ENCODE measurements at places on chromosomes 4 and X.

GRCh38 chr4:46933686-46934085 lies 24.6 kb upstream of the COX7B2 start:
- H3K27ac ChIP-seq, result no peak overlapping the region
- no peaks in the 10 kb centered on the region for H3K27me3 ChIP-seq
- no peaks in the 10 kb centered on the region for H3K36me3 ChIP-seq
- DNase-seq, result no peak
- H3K4me1 ChIP-seq, result no peaks in the 10 kb centered on the region

- no peaks in the 10 kb centered on the region for H3K4me1 ChIP-seq
- DNase-seq, result peak; percentile 11
- H3K27ac ChIP-seq, result no peak overlapping the region
- no peak overlapping the region for H3K4me3 ChIP-seq
- no peaks in the 10 kb centered on the region for H3K27me3 ChIP-seq
- no peaks in the 10 kb centered on the region for H3K36me3 ChIP-seq
Observed at GRCh38 chr4:165926307-165926706, 53.3 kb downstream of the TLL1 start.

- H3K4me3 ChIP-seq, result no peak overlapping the region
- H3K4me1 ChIP-seq, result no peaks in the 10 kb centered on the region
Observed at GRCh38 chrX:47530049-47530448, 31.0 kb upstream of the ARAF start.

GRCh38 chrX:129958083-129958465 lies 24.4 kb upstream of the BCORL1 start:
- H3K27ac ChIP-seq, result no peak overlapping the region
- no peaks in the 10 kb centered on the region for H3K4me1 ChIP-seq
- no peak for DNase-seq
- no peaks in the 10 kb centered on the region for H3K36me3 ChIP-seq

- no peaks in the 10 kb centered on the region for H3K4me1 ChIP-seq
- H3K27ac ChIP-seq, result no peak overlapping the region
Observed at GRCh38 chr4:61478340-61478739, 278.2 kb downstream of the ADGRL3 start.

DNA sequence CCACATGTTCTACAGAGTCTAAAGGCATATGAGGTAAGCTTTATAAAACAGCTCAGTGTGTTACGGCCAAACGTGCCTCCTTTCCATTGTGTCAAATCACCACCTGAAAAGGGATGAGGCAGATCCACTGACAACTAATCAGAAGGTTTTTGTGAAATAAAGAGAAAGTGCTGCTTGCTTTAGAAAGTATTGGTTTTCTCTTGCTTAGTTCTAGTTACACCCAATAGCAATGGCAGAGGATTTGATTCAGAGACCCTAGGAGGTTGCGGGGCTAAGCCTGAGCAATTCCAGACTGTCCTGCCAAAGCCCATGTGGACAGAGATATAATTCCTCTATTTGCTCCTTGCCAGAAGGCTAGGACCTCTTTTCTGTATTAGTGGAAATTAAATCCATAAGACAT lies 125.5 kb downstream of the SPRY1 start:
- H3K27me3 ChIP-seq, result no peaks in the 10 kb centered on the region
- DNase-seq, result no peak
- H3K4me1 ChIP-seq, result no peaks in the 10 kb centered on the region
- H3K27ac ChIP-seq, result no peak overlapping the region
- no peak overlapping the region for H3K4me3 ChIP-seq

- no peak overlapping the region for H3K27ac ChIP-seq
- H3K4me3 ChIP-seq, result no peak overlapping the region
- H3K27me3 ChIP-seq, result no peaks in the 10 kb centered on the region
- no peaks in the 10 kb centered on the region for H3K4me1 ChIP-seq
- DNase-seq, result no peak
Observed at GRCh38 chrX:19836337-19836736, 51.1 kb downstream of the SH3KBP1 start.

GRCh38 chr4:24677909-24678308 lies 93.6 kb upstream of the DHX15 start:
- H3K27ac ChIP-seq, result no peak overlapping the region
- H3K4me1 ChIP-seq, result no peaks in the 10 kb centered on the region
- no peaks in the 10 kb centered on the region for H3K27me3 ChIP-seq
- no peak for DNase-seq

DNA sequence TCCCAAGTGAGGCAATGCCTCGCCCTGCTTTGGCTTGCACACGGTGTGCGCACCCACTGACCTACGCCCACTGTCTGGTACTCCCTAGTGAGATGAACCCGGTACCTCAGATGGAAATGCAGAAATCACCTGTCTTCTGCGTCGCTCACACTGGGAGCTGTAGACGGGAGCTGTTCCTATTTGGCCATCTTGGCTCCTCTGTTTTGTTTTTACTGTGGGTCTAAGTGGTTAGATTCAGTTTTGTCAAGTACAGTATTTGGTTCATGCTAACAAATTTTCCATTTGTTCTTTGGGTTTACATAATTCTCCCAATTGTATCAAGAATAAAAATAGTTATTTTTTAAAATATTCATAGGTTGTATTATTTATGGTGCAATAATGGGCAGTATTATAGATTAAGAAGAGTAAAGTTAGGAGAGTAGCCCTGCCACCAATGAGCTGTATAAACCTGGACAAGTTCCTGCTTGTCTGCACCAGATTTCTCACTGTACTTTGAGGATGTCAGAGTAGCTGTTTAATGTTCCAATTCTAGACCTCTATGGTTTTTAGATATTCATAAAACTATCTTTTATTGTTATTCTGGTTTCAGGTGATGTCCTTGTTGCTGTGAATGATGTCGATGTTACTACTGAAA lies 23.4 kb downstream of the INTU start:
- no peak overlapping the region for H3K27ac ChIP-seq
- H3K36me3 ChIP-seq, result no peaks in the 10 kb centered on the region
- no peaks in the 10 kb centered on the region for H3K27me3 ChIP-seq
- no peaks in the 10 kb centered on the region for H3K4me1 ChIP-seq
- H3K4me3 ChIP-seq, result no peak overlapping the region
- DNase-seq, result no peak

DNA sequence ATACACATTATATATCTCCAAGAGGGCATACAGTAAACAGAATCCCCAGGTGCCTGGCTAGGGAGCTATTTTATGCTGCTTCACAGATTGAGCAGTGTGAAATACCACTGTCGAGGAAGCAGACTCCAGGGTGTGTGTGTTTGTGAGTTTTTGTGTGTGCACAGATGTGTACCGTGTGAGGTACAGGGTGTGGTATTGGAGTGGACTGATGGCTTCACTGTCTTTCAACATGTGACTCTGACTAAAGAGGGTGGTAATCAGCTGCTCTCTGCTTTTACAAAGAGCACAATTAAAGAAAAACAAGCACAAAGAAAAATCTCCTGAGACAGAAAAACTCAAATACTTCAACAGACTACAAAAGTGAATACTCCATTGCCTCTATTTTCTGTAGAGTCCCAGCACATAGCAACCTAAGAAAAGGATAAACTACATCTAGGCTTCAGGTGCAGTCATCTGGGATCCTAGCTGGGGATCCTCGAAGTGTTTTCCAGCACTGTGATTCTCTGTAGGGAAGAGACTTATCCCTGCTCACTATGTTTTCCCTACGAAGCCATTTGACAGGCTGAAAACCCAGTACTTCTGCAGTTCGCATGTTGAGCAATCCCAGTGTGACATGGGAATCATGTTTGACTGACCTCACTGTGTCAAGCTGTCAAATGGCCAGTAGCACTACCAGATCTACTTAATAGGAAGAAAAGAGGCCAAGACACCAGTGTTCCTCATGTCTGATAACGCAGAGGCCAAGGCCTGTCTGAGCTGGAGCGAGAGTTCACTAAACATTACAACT lies 100.3 kb downstream of the CDS1 start:
- peak; percentile 27 for DNase-seq
- H3K27me3 ChIP-seq, result no peaks in the 10 kb centered on the region
- peaks cover 8% of the 10 kb centered on the region for H3K36me3 ChIP-seq
- no peak overlapping the region for H3K4me3 ChIP-seq
- H3K27ac ChIP-seq, result no peak overlapping the region
- H3K4me1 ChIP-seq, result no peaks in the 10 kb centered on the region

DNA sequence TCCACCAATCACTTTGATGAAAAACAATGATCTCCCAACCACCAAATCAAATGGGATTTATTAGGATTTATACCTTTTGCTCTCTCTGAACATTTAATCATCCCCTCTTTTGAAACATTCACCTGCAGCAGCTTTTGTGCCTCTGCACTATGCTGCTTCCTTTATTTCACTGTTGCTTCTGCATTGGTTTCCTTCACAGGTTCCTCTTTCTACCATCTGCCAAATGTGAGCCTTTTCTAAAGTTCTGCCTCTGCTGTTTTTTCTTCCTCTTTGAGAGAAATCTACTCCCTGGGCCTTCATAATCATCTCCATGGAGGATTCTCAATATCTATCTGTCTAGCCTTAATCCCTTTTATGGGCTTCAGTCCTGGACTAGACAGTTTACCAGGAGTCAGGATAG lies 24.7 kb downstream of the CUL4B start:
- no peaks in the 10 kb centered on the region for H3K4me1 ChIP-seq
- H3K36me3 ChIP-seq, result no peaks in the 10 kb centered on the region
- DNase-seq, result no peak
- H3K27me3 ChIP-seq, result no peaks in the 10 kb centered on the region
- H3K27ac ChIP-seq, result no peak overlapping the region

GRCh38 chr4:10077076-10077475 lies 39.5 kb downstream of the WDR1 start:
- H3K27ac ChIP-seq, result no peak overlapping the region
- H3K4me1 ChIP-seq, result no peaks in the 10 kb centered on the region
- no peak overlapping the region for H3K4me3 ChIP-seq
- no peak for DNase-seq

GRCh38 chrX:94524867-94525266 lies 850.9 kb downstream of the FAM133A start:
- no peaks in the 10 kb centered on the region for H3K36me3 ChIP-seq
- peak; percentile 1 for DNase-seq
- H3K27ac ChIP-seq, result no peak overlapping the region
- H3K4me1 ChIP-seq, result no peaks in the 10 kb centered on the region
- no peaks in the 10 kb centered on the region for H3K27me3 ChIP-seq

DNA sequence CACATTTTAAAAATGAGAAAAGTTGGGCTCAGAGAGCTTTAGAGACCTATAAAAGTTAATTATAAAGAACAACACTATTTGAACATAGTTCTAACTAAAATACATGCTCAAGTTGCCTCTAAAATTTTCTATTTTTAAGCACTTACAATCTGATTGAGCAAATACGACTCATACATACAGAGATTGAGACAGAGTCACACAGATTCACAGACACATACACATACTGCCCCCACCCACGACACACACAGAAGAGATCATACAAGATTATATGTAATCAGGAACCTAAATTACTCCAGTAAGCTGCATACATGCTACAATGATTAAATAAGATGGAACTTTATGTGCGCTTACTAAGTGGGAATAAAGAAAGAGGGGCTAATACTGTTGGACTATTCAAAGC lies 2.7 kb upstream of the ASB5 start:
- no peak overlapping the region for H3K4me3 ChIP-seq
- no peak overlapping the region for H3K27ac ChIP-seq
- DNase-seq, result no peak
- no peaks in the 10 kb centered on the region for H3K4me1 ChIP-seq

- H3K27me3 ChIP-seq, result no peaks in the 10 kb centered on the region
- no peaks in the 10 kb centered on the region for H3K4me1 ChIP-seq
- H3K36me3 ChIP-seq, result no peaks in the 10 kb centered on the region
- no peak overlapping the region for H3K4me3 ChIP-seq
- no peak for DNase-seq
- H3K27ac ChIP-seq, result no peak overlapping the region
Observed at GRCh38 chr4:44421330-44422065, 27.1 kb downstream of the KCTD8 start.

DNA sequence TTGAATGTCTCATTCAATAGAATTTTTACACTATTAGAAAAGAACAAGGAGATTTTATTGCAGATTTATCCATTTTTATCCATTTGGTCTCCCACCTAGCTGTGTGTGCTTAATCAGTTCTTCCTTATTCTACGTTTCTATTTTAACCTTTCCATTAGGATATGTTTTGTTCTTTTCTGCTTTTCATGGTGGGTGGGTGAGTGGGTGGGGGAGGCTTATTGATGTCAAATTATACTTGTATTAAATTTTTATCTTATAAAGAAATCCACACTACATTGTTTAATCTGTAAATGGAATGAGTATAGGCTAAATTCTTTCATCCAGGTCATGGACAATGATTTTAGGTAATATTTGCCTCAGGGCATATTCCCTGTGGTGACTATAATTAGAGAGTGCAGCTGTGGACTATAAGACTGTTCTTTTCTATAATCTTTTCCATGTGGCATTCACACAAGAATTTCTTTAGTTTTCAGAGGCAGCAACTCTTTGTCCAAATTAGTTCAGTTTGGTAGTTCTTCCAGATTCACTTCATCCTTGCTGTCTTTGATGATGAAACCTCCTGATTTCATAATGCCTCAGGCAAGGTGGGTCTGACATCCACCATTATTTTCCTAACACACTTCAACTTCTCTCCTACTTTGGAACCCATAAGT lies 2451.8 kb downstream of the PCDH7 start:
- no peaks in the 10 kb centered on the region for H3K36me3 ChIP-seq
- no peaks in the 10 kb centered on the region for H3K27me3 ChIP-seq
- H3K4me1 ChIP-seq, result no peaks in the 10 kb centered on the region
- no peak overlapping the region for H3K4me3 ChIP-seq
- no peak for DNase-seq

DNA sequence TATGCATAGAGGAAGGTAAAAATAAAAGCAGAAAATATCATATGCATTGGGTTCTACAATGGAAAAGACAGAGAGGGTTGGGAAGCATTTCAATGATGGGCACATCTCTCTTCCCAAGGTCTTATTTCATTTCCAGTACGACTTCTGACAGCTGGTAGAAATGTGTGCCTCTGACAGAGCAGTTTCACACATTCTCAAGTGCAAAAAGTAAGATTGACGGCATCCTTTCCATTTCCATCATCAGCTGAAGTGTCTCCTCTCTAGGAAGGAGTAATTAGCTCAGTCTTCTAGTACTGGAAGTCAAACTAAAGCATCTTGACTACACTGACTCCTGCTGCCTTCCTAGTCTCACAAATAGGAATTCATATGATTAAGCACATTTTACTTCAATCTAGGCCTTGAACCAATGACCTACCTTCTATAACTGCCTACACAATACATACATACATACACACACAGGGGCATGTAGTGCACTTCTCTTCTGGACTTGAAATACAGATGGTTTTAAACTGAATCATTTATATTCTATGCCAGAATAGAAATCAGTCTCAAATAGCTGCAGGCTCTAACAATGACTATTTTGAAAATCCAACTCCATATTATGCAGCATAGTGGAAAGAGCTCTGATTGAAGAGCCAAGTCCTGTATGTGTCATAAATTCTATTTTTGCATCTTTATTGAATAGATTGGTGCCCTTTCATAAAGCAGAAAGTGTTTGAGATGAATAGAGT lies 473.4 kb downstream of the INPP4B start:
- H3K36me3 ChIP-seq, result no peaks in the 10 kb centered on the region
- DNase-seq, result no peak
- H3K4me3 ChIP-seq, result no peak overlapping the region
- H3K27me3 ChIP-seq, result no peaks in the 10 kb centered on the region

- H3K36me3 ChIP-seq, result no peaks in the 10 kb centered on the region
- H3K27ac ChIP-seq, result no peak overlapping the region
- H3K4me1 ChIP-seq, result no peaks in the 10 kb centered on the region
- H3K4me3 ChIP-seq, result no peak overlapping the region
- no peaks in the 10 kb centered on the region for H3K27me3 ChIP-seq
Observed at GRCh38 chr4:3679851-3680311, 86.3 kb upstream of the ADRA2C start.

Measured in mesendoderm (in vitro differentiated cells).